ENCODE measurements at places on chromosomes 2 and 18. TPM values are rescaled to one million over a fixed set of nuclear protein-coding genes. Genes with fewer than 3 reads are reported as not detected.
A peak's percentile ranks its signal among the peaks of the same experiment; 100 is the strongest.

The TMEM169 gene
- total RNA-seq = 1.4 TPM

The STPG4 gene
- total RNA-seq = not detected

The SERPINB4 gene
- not detected for total RNA-seq

The LIPG gene
- 2.9 TPM for total RNA-seq

The KCNG3 gene
- 0.62 TPM for total RNA-seq

The NPC1 gene
- 30.4 TPM for total RNA-seq

The PDE6D gene
- total RNA-seq = 14.8 TPM

The MAP4K4 gene
- total RNA-seq = 111 TPM

The LYG1 gene
- total RNA-seq = 0.41 TPM

The CYP27A1 gene
- 19.8 TPM for total RNA-seq

The SRD5A2 gene
- total RNA-seq = 0.10 TPM

The ACTG2 gene
- total RNA-seq = 7.9 TPM

The DSEL gene
- 23.4 TPM for total RNA-seq

The PID1 gene
- 15.4 TPM for total RNA-seq

The GLI2 gene
- 6.9 TPM for total RNA-seq

The SSB gene
- 72.5 TPM for total RNA-seq

The REG3A gene
- total RNA-seq = not detected

The PAIP2B gene
- 16.2 TPM for total RNA-seq

The INPP5D gene
- total RNA-seq = 9.1 TPM

- no peak for DNase-seq
Measured at GRCh38 chr2:85183479-85183878, 50.3 kb downstream of the TCF7L1 start.

DNA sequence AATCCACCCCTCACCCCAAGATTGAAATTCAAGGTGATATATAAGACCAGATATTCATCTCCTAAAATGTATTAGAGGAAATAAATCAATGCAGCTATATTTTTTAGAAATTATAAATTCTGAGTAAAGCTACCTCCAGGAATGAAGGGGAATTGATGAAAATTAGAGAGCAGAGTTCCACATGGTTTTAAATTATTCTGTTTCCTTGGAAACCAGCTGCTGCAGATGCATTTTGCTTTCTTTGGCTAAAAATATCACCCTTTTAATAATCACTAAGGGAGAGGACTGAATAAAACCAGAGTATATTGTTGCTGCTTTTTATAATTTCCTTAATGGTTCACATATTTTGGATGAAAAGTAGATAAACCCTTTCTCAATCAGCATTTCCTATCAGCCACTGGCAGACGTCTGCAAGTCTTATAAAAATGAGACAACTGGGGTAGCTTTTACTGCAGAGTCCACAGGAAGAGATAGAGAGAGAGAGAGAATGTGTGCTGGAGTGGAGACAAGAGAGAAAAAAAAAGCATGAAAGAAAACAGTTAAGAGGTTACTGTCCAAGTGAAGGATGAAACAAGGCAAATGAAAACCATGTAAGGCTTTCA is 2.0 kb downstream of the CSRNP3 start:
- peak; percentile 54 for DNase-seq

- no peak for DNase-seq
Measured at GRCh38 chr2:198717451-198717850, 740.3 kb downstream of the SATB2 start.

DNA sequence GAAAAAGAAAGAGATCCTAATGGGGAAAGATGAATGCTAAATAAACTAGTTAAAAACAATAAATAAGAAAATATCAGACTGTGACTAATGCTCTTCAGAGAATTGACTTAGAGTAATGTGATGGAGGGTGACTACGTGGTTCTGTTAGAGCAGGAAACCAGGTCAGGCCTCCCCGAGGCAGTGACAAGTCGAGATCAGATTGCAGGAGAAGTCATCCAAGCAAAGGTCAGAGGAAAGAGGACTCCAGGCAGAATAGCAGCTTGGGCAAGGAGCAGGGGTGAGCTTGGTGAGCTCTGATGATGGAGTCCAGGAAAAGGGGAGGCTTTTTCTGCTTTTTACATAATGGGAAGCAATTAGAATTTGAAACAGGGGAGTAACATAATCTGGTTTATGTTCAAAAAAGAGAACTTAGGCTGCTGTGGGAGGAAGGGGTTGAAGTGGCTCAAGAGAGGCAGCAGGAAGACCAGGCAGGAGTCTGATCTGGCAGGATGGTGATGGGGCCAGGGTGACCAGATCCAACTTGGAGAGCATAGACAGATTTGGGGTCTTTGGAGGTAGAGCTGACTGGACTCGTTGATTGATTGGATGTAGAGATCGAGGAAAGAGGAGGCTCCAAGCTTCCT is 27.3 kb upstream of the ITGB6 start:
- DNase-seq = no peak

- no peak for DNase-seq
Measured at GRCh38 chr2:54083445-54083844, 32.0 kb upstream of the ACYP2 start.

GRCh38 chr2:110772383-110772755 is 40.0 kb downstream of the ACOXL start:
- no peak for DNase-seq

GRCh38 chr2:199994371-199994770 is 39.0 kb downstream of the MAIP1 start:
- DNase-seq = no peak

GRCh38 chr2:88560619-88561307 is 66.5 kb downstream of the EIF2AK3 start:
- DNase-seq = no peak

DNA sequence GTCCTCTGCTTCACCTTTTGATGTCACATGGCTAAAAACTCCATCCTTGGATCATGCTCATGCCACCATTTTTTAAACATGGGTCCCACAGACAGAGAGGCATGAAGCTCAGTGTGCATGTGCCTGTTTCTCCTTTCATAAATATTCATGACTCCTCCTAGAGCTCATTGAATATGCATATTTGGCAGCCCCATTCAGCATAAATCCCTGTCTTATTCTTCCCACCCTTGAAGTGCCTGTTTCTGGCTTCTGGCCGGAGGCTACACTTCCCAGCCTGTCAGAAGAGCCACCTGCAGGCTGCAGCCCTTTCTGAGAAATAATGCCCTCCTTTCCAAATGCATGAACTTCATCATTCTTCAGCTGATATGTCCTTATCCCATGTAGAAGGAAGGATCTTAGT is 109.7 kb downstream of the LDLRAD4 start:
- no peak for DNase-seq

GRCh38 chr2:8216397-8216796 is 465.5 kb upstream of the ID2 start:
- DNase-seq = no peak

DNA sequence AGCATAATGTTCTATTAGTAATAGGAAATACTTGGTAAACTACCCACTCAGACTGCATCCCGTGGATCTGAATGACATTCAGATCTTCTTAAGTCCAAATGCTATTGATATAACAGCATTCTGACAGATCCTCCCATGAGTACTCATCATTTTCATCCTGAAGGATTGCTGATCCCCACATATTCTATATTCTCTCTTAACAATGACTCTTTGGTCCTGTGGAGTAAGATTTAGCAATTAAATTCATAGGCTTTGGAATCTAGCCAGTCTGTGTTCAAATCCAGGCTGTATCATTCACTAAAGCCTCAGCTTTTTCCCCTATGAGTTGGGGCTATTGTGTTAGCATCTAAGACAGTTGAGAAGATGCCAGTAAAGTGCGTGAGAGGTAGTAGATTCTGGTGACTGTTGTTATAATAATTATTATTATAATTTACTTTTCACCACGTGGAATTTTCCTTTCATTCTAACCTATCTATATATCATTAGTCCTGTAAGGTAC is 591.3 kb upstream of the SYT4 start:
- DNase-seq = no peak

GRCh38 chr18:77108001-77108692 is 24.4 kb downstream of the MBP start:
- DNase-seq = peak; percentile 94

DNA sequence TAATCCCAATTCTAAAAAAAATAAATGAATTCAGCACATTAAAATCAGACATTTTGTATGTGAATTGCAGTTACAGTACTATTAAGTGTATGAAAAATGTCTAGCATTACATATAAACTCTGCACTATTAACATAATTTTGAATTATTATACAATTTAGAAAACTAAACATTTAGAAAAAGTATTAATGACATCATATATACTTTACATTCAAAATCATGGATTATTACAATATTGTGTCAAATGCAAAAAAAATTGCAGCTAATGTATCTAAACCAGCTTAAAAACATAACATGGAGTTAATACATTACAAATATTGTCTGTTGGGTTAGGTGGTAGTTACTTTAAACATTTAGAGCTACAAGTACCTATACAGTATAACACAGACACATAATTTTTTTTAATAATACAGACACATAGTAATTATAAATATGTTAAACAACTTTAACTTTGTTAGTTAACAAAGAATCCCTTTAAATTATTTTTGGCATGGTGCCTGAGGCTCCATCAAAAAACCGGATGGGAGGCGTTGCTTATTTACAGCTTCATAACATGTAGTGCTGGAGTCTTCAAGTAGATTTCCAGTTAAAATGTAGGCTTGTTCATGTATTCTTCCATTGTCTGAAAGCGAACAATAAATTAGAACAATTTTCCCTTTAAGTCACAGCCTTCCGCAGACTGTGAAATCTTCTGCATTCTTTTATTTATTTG is 79.1 kb downstream of the AP1S3 start:
- DNase-seq = no peak

GRCh38 chr18:64331419-64331818 is 182.5 kb upstream of the LINC00305 start:
- no peak for DNase-seq

GRCh38 chr2:26349690-26350089 is 3.1 kb upstream of the ADGRF3 start:
- DNase-seq = no peak

DNA sequence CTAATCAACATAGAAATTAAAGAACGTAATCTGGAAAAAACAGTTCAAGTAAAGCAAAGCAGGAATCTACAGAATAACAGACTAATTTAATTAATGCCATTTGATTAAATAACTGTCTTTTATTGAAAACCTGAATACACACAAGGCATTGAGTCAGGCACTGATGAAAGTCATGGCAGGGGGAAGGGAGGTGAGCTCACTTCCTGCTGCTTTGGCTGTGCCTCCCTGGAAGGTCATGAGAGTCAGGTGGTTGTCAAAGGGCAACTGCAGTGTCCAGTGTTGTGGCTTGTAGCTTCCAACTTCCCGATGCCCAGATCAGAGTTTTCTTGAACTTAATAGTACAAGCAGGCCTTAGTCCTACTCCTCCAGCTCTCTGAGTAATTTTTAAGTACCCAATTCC is 180.9 kb downstream of the PID1 start:
- no peak for DNase-seq

GRCh38 chr2:134764164-134764563 is 45.4 kb upstream of the TMEM163 start:
- DNase-seq = no peak

DNA sequence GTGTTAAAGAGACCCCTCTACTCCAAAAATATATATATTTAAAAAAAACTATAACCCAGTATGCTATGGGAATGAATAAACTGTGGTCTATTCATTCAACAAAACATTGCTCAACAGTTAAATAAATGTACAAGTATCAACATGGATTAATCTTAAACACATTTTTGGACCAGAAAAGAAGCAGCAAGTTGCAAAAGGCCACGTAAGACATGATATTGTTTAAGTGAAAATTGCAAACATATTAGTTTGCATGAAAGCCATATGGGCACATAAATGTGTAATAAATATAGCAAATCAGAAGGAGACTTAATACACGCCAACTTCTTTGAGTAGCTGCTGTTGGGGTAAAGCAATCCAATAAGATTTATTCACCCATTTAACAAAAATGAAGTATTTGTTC is 321.5 kb downstream of the FBXO15 start:
- no peak for DNase-seq

DNA sequence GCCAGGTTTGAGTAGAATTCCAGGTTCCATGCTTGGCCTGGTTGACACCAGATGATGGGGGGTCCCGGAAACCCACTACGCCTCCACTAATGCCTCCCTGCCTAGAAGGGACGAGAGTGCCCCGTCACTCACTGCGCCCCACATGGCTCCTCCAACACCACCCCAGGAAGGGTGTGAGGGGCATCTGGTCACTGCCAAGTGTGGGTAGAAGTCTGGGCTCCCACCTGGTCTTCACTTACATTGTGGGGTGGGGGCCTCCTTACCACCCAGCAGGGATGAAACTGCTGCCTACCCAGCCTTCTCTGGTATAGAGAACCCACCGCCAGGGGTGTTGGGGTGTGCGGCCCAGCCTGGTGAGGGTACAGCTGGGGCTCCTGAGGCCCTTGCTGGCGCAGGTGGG is 65.2 kb upstream of the B3GNT7 start:
- DNase-seq = no peak

- DNase-seq = no peak
Measured at GRCh38 chr2:174690026-174690425, 74.2 kb downstream of the CHRNA1 start.

DNA sequence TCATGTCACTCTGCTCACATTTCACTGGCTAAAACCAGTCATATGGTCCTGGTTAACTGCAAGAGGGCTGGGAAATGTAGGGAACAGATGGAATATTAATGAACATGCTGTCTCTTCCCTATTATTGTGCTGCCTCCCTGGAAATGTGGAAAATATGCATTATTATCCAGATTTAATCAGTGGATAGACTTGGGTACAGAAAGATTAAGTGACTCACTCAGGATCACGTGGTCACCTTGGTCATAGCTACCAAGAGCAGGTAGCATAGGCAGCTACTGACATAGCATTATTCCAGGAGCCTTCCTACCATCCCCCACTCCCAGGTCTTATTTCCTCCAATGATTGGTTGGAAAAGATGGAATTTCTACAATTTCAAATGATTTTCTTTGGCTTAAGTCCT is 141.1 kb downstream of the HRH4 start:
- DNase-seq = no peak

DNA sequence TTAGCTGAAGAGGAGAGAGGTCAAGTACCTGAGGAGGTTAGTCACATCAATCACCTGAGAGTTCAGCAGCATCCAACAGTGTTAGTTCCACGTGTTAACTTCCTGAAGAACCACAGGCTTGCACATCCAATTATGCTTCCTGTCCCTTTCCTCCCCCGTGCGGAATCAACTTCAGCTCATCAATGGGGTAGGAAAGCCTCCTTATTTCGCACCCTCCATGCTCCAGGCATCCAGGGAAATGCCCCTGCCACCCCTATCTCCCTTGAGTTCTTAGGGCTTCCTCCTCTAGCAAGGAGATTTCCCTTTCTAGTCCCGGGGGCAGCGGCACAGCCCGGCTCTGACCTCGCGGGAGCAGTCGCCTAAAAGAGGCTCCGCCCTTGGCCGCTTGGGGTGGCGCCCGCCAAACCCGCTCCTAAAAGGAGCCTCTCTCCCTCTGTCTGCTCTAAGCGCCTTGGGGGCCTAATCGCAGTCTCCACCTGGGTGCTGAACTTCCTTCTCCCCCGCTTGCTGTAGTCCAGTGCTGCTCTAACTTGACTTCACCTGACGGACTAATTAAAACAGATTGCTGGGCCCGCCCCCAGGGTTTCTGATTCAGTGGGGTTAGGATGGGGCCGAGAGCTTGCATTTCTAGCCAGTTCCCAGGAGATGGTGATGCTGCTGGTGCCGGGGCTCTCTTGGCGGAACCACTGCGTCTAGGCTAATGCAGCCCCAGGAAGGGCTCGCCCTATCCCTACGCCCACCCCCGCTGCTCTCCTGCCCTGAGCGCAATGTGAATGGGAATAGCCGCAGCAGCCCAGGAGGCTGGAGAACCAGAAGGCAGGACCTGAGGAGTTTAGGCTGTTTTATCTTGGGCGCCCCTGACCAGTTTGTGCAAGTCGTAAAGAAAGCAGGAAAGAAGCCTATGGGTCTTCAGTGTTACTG is 3.4 kb upstream of the TET3 start:
- peak; percentile 42 for DNase-seq

Data from tongue (tissue), 3 donors.